Activated CD8-positive, alpha-beta T cell treated with anti-CD3 and anti-CD28 coated beads, Interleukin-2, amount 10 ng/mL, durations not matched to agents 7 days and 5 days (primary cell): ENCODE measurements at places on chromosomes 3 and 15. TPM values are rescaled to one million over a fixed set of nuclear protein-coding genes. Genes with fewer than 3 reads are reported as not detected.

- H3K36me3 ChIP-seq, result no peaks in the 10 kb centered on the region
- H3K27ac ChIP-seq, result no peak overlapping the region
- no peaks in the 10 kb centered on the region for H3K4me1 ChIP-seq
- no peak overlapping the region for H3K4me3 ChIP-seq
- DNase-seq, result no peak
- no peaks in the 10 kb centered on the region for H3K27me3 ChIP-seq
Observed at GRCh38 chr3:13746385-13746784, 133.5 kb downstream of the WNT7A start.

GRCh38 chr15:96606617-96607016, 276.1 kb downstream of the NR2F2 start:
- no peak overlapping the region for H3K27ac ChIP-seq
- no peaks in the 10 kb centered on the region for H3K4me1 ChIP-seq
- no peak overlapping the region for H3K4me3 ChIP-seq
- H3K36me3 ChIP-seq, result no peaks in the 10 kb centered on the region

GRCh38 chr3:193645806-193646205, 52.8 kb downstream of the OPA1 start:
- peaks cover 41% of the 10 kb centered on the region for H3K36me3 ChIP-seq
- H3K27ac ChIP-seq, result no peak overlapping the region
- H3K4me3 ChIP-seq, result no peak overlapping the region

Gene CA12
- not detected for total RNA-seq

DNA sequence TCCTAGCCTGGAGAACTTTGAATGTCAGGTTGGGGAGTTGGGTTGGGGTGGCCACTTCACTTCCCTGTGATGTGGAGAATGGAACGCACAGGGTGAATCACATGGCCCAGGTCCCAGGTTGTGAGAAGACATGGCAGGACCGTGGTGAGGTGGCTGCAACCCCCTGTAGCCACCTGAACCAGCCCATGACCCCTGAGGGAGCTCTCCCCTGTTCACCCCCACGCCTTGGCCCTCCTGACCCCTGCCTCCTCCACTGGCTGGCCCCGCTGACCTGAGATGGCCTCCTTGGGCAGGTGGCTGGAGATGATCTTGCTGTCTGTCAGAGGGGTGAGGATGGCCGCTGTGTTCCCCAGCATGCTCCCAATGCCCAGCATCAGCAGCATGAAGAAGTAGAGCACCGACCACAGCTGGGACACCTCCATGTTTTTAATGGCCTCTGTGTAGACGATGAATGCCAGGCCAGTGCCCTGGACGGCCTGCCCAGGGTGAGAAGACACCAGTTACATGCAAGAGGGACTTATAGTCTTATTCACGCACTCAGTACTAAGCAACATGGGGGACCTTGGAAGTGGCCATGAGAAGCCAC, 31.0 kb downstream of the SLC6A20 start:
- no peak for DNase-seq
- H3K4me3 ChIP-seq, result no peak overlapping the region
- peaks cover 5% of the 10 kb centered on the region for H3K4me1 ChIP-seq
- peaks cover 33% of the 10 kb centered on the region for H3K27me3 ChIP-seq
- no peak overlapping the region for H3K27ac ChIP-seq

Gene DCLK3
- total RNA-seq, result not detected

Gene SERPINI2
- not detected for total RNA-seq

DNA sequence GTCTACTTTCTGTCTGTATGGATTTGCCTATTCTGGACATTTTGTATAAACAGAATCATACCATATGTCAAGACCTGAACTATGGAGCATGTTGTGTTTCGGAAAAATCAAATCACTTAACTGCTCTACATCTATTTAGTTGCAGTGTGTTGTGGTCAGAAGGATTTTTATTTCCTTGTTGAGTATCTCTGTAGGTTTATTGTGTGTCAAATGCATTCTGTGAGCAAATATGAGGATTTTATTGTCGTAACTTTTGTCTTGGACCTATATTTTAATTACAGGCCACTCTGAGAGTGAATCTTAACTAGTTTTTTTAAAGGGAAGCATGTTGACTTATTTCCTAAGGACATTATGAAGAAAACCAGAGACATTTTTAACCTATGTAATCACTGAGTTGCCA, 84.6 kb upstream of the MYZAP start:
- H3K27me3 ChIP-seq, result no peaks in the 10 kb centered on the region
- H3K4me3 ChIP-seq, result no peak overlapping the region
- H3K4me1 ChIP-seq, result no peaks in the 10 kb centered on the region
- H3K36me3 ChIP-seq, result no peaks in the 10 kb centered on the region
- no peak for DNase-seq

Gene TCTA
- 19.6 TPM for total RNA-seq

DNA sequence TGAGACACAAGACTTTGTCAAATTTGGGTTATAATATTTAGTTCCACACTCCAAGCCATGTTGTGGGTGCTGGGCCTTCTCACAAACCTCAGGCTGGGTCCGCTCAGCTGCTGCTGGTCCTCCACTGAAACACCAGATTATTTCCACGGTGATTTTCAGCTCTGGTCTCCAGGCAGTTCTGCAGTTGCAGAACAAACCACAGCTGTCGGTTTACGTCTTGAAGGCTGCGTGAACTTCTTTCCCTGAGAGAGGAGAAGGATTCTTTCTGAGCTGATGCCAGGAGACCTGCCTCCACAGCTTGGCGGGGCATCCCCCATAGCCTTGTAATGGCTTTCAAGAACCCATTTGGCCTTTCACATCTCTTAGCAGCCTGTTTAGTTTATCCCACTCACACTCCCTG, 16.2 kb downstream of the GALNT15 start:
- H3K4me1 ChIP-seq, result peaks cover 4% of the 10 kb centered on the region
- no peak overlapping the region for H3K27ac ChIP-seq
- no peaks in the 10 kb centered on the region for H3K27me3 ChIP-seq
- DNase-seq, result no peak

Gene RTP3
- not detected for total RNA-seq

DNA sequence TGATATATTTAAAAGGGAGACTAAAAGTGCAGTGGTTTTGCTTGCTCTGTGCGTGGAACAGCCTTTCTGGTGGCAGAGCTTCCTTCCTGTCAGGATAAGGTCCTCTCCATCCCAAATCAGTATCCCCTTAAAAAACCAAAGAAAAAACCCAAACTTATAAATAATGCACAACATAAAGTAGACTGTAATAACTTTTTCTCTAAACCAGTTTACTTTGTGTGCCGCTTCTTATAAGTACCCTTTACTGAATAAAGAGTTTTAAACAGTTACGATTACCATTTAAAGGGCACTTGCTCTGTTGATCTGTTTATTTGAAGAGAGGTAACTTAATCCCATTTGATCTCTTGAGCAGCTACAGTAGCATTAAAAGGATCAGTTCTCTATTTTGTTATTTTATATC, 2.5 kb downstream of the PIK3CA start:
- peaks cover 31% of the 10 kb centered on the region for H3K4me1 ChIP-seq
- H3K27ac ChIP-seq, result no peak overlapping the region
- H3K27me3 ChIP-seq, result peaks cover 1% of the 10 kb centered on the region
- H3K36me3 ChIP-seq, result no peaks in the 10 kb centered on the region
- H3K4me3 ChIP-seq, result peak overlapping the region; percentile 15

Gene SPESP1
- not detected for total RNA-seq

Gene MUC4
- total RNA-seq, result 0.05 TPM

Gene MOBP
- not detected for total RNA-seq

- no peak for DNase-seq
- H3K4me1 ChIP-seq, result no peaks in the 10 kb centered on the region
- peaks cover 9% of the 10 kb centered on the region for H3K27me3 ChIP-seq
Observed at GRCh38 chr15:70950953-70951352, 58.3 kb downstream of the LRRC49 start.

DNA sequence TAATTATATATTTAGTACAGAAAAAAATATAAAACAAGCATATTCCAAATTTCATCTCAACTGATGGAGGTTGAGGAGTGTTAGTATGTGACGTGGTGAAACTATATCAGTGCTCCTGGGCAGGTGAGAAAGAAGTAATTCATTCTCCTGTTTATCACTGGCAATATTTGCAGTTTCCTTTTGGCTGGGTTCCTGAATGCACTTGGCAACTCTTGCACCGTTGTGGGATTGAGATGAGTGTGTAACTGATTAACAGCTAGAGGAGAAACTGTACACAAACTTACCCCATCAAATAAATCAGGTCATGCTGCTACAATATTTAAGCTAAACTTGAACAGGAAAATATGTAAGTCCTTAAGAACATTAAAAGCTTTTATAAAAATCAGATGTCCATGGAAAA, 2.1 kb upstream of the ATP13A4 start:
- no peaks in the 10 kb centered on the region for H3K36me3 ChIP-seq
- H3K4me3 ChIP-seq, result no peak overlapping the region
- H3K27ac ChIP-seq, result no peak overlapping the region
- H3K27me3 ChIP-seq, result no peaks in the 10 kb centered on the region
- H3K4me1 ChIP-seq, result no peaks in the 10 kb centered on the region

Gene CD96
- total RNA-seq, result 303 TPM

Gene ACKR2
- total RNA-seq, result 2.3 TPM

DNA sequence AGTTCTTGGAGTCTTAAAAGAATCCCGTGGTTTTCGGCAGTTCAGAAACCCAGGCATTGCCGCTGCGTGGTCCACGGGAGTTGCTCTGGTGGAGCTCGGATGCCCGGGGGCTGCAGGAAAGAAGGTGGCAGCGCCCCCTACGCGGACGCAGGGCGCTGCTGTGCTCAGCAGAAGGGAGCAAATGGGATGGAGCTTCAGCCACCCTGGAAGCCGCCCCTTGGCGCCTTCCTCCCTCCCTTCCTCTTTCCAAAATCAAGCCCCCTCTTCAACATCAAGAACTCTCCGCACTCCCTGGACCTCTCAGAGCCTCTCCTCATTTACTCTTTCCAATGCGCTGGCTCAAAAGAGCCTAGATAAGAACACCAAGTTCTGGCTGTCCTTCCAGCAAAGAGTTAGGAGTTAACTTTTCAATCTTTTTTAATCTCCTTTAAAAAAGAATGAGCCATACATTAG, 880 bp upstream of the CHRNA7 start:
- no peak overlapping the region for H3K27ac ChIP-seq
- H3K4me1 ChIP-seq, result no peaks in the 10 kb centered on the region
- H3K4me3 ChIP-seq, result no peak overlapping the region
- peaks cover 51% of the 10 kb centered on the region for H3K27me3 ChIP-seq
- no peaks in the 10 kb centered on the region for H3K36me3 ChIP-seq

DNA sequence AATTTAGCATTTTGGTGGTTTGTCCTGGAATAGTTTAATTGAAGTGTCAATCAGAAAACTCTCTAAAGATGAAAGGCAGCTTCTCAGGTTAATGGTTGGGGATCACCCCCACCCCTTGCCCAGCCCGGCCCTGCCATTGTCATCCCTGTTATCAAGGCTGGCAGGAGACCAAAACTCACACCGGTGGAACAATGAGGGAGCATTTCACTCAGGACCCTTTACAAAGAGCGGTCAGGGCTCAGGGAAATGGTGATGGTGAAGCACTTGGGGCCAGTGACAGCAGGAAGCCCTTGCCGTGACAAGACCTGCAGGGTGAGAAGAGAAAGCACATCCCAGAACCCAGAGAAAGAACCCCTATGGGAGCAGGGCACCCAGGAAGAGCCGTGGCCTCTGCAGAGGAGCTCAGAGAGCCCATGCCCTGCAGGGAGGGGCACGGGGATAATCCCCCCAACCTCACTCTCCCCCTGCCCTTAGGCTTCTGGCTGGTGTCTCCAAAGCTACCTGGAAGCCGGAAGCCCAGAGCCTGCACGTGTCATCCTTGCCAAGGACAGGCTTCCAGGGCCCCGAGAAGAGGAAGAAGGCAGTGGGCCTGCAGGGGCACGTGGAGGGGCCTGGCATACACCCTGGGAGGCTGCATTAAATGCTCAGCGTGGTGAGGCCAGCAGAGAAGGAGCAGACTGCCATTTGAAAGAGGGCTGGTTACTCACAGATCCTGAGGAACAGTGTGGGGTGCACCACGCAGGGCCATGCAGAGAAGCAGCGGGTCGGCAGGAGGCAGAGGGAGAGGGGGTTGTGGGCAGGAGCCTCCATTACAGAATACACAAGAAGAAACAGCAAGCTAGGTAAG, 80.6 kb upstream of the PRR20G start:
- no peak overlapping the region for H3K4me3 ChIP-seq
- no peak overlapping the region for H3K27ac ChIP-seq
- no peaks in the 10 kb centered on the region for H3K36me3 ChIP-seq
- H3K4me1 ChIP-seq, result no peaks in the 10 kb centered on the region

Gene TMEM207
- not detected for total RNA-seq

GRCh38 chr3:14216257-14217048, 37.8 kb downstream of the LSM3 start:
- H3K27me3 ChIP-seq, result peaks cover 2% of the 10 kb centered on the region
- H3K27ac ChIP-seq, result no peak overlapping the region
- DNase-seq, result peak; percentile 2
- H3K4me3 ChIP-seq, result no peak overlapping the region
- H3K36me3 ChIP-seq, result peaks cover 2% of the 10 kb centered on the region

DNA sequence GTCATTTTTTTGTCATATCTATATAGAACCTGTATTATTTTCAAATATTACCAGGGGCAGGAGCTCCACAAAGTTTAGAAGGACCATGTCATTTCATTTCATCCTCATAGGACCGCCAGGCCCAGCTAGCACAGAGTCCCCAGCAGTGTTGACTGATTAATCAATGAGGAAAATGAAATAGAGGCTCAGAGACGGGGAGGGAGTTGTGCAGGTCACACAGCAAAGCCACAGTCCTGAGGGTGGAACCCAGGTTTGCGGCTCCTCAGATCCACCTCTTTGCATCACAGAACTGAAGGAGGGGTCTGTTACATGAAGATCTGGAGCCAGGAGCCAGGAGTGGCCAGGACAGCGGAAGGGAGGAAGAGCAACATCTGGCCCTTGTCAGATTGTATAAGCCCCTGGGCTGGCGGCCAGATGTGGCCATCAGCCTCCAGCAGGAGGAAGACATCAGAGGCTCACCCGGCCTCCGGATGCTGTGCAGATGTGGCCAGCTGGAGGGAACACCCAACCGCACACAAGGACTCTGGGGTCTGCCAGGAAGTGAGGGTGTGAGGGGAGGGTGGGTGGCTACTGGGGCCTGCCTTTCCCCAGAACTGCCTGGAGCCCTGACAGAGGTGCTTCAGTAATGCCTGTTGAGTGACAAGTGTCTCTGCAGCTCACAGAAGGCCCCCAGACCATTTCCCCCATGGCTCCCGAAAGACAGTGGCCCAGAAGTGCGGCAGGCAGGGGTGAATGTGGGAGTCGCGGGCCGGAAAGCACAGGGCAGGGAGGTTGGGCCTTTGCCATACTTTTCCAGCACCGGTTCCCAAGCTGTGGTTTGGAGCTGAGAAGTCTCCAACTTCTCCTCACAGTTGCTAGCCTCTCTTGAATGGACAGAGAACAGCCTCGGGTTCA, 21.3 kb downstream of the EFCC1 start:
- H3K27ac ChIP-seq, result peak overlapping the region; percentile 20
- H3K27me3 ChIP-seq, result no peaks in the 10 kb centered on the region
- H3K4me3 ChIP-seq, result no peak overlapping the region
- H3K36me3 ChIP-seq, result no peaks in the 10 kb centered on the region
- no peak for DNase-seq

Gene RAB43
- total RNA-seq, result 56.0 TPM

Gene GOLGA6L7
- not detected for total RNA-seq

GRCh38 chr3:53807117-53807810, 39.0 kb downstream of the CHDH start:
- H3K27ac ChIP-seq, result no peak overlapping the region
- no peaks in the 10 kb centered on the region for H3K4me1 ChIP-seq
- H3K36me3 ChIP-seq, result no peaks in the 10 kb centered on the region
- no peak overlapping the region for H3K4me3 ChIP-seq
- H3K27me3 ChIP-seq, result no peaks in the 10 kb centered on the region
- no peak for DNase-seq

- no peak overlapping the region for H3K27ac ChIP-seq
- DNase-seq, result no peak
- H3K27me3 ChIP-seq, result no peaks in the 10 kb centered on the region
- H3K4me1 ChIP-seq, result no peaks in the 10 kb centered on the region
Observed at GRCh38 chr3:162370141-162370540, 873.5 kb downstream of the OTOL1 start.
